Pulmonary artery endothelial cell (primary cell): ENCODE measurements at places on chromosomes 4 and X.
A peak's percentile ranks its signal among the peaks of the same experiment; 100 is the strongest.

GRCh38 chr4:45578874-45579273, 545.0 kb downstream of the GABRG1 start:
- no peak for DNase-seq

- no peak for DNase-seq
Observed at GRCh38 chr4:17544205-17544604, 29.2 kb downstream of the CLRN2 start.

DNA sequence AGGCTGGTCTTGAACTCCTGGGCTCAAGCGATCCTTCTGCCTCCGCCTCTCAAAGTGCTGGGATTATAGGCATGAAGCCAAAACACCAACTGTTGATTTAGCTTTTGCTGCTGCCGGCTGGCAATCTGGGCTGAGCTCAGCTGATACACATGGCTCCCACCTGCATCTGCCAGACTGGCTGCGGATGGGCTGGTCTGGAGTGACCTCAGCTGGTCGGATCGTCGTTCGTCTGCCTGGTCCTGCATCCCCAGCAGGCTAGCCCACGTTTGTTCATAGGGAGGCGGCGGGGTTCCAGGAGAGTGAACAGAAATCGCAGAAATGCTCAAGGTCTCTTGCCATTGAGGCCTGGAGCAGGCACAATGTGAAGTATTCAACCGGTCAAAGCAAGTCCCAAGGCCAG, 74.4 kb upstream of the DDX3X start:
- no peak for DNase-seq

DNA sequence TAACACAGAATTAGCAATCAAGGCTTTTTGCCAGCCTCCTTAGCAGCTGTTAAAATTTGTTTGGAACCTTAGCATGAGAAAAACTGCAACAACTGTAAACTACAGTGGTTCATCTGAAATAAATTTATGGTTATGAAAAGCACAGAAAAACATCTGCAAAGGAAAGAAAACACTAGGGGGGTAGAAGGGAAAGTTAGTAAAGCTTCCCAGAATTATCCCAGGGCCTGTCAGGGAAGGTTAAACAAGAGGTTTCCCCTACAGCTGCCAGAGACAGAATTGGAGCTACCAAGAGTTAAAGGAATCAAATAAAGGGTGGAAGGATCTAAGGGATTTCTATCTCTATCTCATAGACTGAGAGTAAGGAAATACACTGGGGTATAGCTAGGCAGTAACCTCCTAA, 234.7 kb upstream of the DIAPH2 start:
- DNase-seq: no peak

DNA sequence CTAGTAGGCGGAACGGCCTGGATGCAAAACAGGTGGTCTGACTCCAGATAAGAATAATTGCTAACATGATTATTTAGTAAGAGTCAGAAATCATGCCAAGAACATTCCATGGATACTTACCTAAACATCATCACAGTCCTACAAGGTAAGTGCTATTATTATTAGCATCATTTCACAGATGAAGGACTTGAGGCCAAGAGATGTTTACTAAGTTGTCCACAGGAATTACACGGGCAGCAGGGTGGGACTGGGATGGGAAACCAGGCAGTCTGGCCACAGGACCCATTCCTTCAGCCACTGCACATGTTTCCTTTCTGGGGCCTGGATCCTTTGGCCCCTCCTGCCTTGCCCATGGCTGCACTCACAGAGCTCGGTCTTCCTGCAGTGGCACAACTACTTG, 48.3 kb downstream of the ANAPC4 start:
- no peak for DNase-seq

DNA sequence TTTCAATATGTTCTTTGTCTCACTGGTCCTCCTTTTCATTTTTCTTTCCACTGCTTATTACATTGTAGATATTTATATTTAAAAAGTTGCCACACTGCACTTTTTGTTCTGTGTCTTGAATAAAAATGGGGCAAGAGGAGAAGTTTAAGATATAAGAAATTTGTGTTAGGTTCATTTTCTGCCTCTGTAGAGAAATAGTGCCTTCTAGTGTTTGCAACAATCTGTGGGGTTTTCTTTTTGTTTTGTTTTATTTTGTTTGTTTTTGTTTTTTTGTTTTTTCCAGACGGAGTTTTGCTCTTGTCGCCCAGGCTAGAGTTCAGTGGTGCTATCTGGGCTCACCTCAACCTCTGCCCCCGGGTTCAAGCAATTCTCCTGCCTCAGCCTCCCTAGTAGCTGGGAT, 20.1 kb upstream of the SMIM14 start:
- no peak for DNase-seq

GRCh38 chrX:78019586-78020483, 50.4 kb upstream of the PGAM4 start:
- DNase-seq: no peak

GRCh38 chr4:53228036-53228435, 137.8 kb downstream of the SCFD2 start:
- no peak for DNase-seq

- DNase-seq: no peak
Observed at GRCh38 chr4:37389366-37389765, 144.8 kb downstream of the NWD2 start.

DNA sequence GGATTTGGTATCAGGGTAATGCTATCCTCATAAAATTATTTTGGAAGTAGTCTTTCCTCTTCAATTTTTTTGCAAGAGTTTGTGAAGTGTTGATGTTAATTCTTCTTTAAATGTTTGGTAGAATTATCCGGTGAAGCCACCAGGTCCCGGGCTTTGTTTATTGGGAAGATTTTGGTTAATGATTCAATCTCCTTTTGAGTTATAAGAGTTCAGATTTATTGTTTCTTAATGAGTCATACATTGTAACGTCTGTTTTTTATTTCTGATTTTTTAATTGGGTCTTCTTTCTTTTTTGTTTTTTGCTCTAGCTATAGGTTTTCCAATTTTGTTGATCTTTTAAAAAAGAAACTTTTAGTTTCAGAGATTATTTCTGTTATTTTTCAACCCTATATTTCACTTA, 412.3 kb downstream of the PDGFC start:
- no peak for DNase-seq

DNA sequence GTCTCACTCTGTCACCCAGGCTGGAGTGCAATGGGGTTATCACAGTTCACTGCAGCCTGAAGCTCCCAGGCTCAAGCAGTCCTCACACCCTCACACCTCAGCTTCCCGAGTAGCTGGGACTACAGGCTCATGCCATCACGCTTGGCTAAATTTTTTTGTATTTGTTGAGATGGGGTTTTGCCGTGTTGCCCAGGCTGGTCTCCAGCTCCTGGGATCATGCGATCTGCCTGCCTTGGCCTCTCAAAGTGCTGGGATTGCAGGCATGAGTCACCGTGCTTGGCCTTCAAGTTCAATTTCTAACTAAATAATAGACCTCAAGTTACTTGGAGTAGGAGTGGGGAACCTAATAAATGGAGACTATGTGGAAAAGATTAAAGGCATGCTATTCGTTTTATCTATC, 48.9 kb downstream of the MND1 start:
- DNase-seq: no peak

GRCh38 chrX:103616676-103617186, 9.0 kb downstream of the TCEAL3 start:
- no peak for DNase-seq

GRCh38 chr4:68358988-68359387, 9.1 kb upstream of the YTHDC1 start:
- no peak for DNase-seq

GRCh38 chrX:134599184-134599914, 58.9 kb downstream of the PLAC1 start:
- DNase-seq: no peak

- DNase-seq: no peak
Observed at GRCh38 chr4:97150966-97151365, 992.3 kb downstream of the STPG2 start.

- no peak for DNase-seq
Observed at GRCh38 chr4:7815562-7815961, 124.1 kb downstream of the AFAP1 start.

- no peak for DNase-seq
Observed at GRCh38 chr4:20575486-20575885, 124.8 kb upstream of the PACRGL start.

DNA sequence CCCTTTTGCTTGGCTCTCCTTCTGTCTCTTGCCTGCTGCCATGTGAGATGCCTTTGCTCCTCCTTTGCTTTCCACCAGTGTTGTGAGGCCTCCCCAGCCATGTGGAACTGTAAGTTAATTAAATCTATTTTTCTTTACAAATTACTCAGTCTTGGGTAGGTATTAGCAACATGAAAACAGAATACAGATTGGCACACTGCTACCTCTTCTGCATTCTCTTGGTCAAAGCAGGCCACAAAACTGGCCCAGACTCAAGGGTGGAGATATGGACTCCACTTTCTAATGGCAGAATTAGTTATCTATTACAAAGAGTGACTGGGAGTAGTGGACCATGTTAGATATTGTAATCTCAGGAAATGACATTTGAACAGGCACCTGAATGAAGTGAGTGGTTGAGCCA, 21.5 kb upstream of the CCDC149 start:
- no peak for DNase-seq

DNA sequence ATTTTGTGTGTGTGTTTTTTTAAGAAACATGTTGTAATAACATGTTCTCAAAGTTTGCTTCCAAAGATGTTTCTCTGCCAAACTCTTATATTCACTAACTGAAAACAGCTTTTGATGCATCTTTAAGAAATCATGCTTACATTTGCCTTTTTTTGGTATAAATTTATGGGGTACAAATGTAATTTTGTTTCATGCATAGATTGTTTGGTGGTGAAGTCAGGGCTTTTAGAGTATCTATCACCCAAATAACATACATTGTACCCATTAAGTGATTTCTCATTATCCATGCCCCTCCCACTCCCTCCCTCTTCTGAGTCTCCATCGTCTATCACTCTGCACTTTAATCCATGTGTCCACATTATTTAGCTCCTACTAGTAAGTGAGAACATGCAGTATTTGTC, 30.8 kb downstream of the SPINK2 start:
- DNase-seq: no peak

GRCh38 chr4:17773135-17773698, 8.2 kb downstream of the FAM184B start:
- no peak for DNase-seq

DNA sequence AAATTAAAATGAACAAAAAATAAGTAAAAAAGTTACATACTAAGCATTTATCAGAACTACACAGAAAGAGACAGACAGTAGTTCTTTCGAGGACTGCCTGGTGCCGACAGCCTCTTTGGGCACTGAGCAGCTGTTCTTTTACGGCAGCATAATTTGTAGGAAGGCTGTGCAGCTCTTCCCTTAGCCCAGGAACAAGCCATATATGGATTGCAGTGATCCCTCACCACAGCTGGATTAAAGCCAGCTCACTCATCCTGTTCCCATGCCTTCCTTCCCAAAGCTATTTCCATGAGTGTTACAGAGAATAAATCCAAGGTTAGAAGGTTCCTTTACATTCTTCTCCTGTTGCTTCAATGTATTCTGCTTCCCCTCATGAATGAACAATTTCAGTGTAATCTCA, 71.7 kb downstream of the DDX60L start:
- DNase-seq: peak; percentile 92
